ENCODE measurements at places on chromosomes 7 and 10.

- no peak for DNase-seq
Observed at GRCh38 chr10:64786989-64787388, 1265.8 kb downstream of the REEP3 start.

- no peak for DNase-seq
Observed at GRCh38 chr10:106502641-106503040, 661.9 kb downstream of the SORCS1 start.

- no peak for DNase-seq
Observed at GRCh38 chr10:118585794-118586193, 9.7 kb downstream of the PRLHR start.

DNA sequence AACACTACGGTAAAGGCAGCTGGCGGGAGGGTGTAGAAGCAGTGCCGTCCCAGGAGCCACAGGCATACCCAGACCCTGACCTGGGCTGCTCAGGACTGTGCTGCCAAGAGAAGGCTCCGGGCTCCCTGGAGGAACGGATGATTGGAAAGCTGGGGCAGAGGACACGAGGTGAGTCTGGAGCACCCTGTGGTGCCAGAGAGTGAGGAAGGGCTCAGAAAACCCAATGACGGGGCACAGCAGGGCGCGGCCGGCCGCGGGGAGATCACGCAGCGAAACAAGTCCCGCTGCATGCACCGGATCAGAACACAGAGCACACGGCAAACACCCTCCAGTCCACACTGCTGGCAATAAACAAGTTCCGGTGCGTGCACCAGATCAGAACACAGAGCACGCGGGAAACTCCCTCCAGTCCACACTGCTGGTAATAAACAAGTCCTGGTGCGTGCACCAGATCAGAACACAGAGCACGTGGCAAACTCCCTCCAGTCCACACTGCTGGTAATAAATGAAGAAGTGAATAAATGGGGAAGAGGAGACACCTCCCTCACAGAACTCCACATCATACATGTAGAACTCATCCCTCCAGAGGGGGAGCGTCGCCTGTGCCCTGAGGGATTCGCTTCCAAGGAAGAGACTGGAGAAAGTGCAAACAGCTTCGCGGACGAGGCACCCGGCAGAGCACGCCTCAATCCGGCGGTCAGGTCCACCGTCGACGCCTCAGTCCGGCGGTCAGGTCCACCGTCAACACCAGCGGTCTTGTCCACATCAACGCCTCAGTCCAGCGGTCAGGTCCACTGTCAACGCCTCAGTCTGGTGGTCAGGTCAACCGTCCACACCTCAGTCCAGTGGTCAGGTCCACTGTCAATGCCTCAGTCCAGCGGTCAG lies 265.0 kb downstream of the MAD1L1 start:
- no peak for DNase-seq

DNA sequence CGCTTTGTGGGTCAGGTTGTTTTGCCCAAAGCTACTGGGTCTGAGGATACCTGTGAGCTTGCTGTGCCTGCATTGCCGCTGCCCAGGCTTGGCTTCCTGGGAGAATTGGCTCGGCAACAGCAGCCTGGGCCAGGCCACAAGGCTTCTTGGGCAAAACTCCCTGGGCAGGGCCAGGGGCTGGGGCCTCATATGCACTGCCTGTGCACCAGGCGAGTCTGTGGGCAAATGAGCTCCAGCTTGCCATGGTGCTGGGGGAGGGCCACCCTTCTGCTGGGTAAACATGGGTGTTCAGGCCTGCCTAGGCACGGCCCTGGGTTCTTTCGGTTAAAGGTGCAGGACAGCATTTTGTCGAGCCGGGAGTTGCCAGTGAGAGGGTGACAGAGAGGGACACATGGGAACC lies 19.4 kb downstream of the ZMIZ1 start:
- no peak for DNase-seq

DNA sequence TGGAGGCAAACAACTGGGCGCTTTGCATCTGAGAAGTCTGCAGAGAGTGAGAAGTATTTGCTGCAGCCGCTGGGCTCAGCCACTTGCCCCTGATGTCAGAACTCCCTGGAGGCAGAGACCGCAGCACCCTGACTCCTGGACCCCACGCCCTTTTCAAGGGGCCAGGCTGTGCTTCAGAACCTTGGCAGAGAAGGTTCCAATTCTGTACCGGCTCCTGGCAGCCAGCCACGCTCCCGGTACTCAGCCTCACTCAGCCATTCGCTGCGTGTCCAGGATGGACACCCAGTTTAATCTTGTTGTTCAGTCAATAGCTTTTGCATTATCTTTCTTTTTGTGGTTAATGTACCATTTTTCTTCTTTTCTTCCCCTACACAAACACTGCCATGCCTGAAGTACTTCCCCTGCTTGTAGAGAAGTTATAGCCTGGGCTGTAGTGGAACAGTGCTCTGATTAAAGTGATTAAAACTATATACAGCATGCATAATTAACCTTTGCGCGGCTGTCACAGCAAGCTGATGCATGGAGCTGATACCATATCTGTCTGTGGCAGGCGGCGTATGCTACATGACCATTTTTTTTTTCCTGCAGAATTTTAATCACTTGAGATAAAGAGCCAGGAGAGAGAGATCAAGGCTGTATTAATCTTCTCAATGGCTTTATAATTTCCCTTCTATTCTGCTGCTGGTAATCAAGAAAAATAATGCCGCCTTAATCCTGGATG lies 578.5 kb downstream of the SDK1 start:
- DNase-seq, result no peak
